DMS 273 treated with DMSO at 0.1 percent for 48 hours (cell line): ENCODE measurements at places on chromosomes 1 and 21.
A peak's percentile ranks its signal among the peaks of the same experiment; 100 is the strongest.

DNA sequence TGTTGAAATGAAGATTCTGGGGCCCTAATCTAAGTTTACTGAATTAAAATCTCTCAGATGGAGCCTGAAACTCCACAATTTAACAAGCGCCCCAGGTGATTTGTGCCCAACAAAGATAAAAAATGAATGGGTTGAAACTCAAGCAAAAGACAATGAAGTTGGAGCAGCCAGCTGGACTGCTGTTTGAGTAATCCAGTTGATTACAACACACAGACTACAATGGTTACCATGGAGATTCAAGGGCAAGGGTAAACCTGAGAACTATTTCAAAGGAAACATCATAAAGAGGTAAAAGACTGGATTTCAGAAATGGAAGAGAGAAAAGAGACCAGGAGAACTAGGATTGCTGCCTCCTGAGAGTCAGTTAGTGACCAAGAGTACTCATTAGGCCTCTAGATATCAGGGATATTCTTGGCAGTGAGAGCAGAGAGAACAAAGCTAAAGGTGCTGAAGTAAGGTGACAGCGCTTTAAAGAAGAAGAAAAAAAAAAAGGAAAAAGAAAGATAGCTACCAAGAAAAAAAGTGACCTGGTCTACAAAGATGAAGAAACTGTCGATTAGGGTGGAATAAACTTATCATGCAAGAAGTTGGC is 44.5 kb downstream of the LRRC53 start:
- DNase-seq, result no peak

DNA sequence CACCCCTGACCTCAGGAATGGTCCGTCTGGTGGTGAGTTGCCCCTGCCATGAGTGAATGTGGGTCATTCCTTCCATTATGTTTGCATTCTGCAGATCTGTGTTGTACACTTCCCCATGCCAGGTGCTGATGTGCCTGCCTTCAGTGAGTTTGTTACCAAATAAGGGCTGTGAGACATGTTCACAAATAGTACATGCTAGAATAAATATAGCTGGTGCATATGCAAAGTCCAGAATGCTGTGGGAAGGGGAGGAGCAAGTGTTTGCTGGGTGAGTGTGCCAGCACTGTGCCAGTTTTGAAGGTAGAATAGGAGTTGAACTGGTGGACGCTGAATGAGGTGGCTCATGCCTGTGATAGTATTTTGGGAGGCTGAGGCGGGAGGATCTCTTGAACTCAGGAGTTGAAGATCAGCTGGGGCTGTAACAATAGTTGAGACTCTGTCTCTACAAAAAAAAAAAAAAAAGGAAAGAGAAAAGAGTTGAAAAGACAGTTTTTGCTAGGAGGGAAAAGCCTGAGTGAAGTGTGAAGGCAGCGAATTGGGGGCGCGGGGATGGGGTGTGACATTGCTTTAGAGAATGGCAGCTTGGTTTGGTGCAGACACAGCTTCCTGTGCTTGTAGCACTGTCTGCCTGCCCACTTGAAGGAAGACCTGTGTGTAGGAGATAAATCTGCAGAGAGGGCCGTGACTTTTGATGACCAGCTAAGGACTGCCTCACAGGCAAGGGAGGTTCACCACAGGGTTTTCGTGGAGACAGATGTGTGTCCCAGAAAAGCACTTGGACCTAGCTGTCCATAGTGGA is 61.1 kb downstream of the LGR6 start:
- DNase-seq, result no peak

DNA sequence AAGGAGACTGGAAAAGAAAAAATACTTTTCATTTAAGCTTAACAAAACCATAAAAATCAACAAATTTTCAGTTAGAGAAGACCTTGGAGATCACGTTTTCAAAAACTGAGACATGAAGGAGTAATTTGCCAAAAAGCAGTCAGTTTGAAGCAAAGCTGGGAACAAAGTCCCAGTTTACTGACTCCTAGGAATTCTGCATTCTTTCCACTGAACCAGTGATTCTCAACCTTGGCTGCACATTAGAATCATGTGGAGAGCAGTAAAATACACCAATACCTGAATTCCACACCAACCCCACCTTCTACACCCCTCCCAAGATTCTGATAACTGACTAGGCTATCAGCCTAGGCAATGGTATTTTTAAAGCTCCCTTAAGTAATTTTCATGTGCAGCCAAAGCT is 73.5 kb downstream of the PRPF38A start:
- DNase-seq, result no peak

DNA sequence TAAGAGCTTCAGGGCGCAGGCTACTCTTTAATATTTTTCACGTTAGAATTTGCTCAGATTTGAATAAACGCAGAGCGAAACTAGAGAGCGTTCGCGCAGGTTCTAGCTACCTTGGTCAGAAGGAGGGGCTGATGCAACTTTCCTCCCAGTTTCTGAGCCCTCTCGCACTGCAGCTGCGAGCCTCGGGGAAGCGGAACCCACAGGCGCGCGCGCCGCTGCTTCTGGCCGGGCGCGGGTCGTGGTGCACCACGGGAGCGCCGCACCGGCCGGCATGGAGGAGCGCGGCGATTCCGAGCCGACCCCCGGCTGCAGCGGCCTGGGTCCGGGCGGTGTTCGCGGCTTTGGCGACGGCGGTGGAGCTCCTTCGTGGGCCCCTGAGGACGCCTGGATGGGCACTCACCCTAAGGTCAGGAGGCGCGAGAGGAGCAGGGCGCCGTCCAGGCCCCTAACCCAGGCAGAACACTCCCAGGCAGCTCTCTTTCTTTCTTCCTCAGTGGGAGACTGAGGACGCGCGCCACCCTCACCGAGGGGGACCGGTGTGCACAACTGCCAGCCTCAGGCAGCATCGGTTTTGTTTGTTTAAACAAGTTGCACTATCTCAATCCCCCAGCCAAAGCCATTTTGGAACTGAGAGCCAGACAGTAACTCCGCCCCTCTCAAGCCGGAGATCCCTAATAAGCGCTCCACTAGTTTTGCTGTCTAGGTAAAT is at the start of gene TSEN15:
TSS of gene TSEN15 (plus strand) at position 246 of the 709 bp plus-strand sequence. CDS start at position 272, 26 bp downstream.
- DNase-seq, result peak; percentile 75

- no peak for DNase-seq
Measured at GRCh38 chr1:46466477-46467182, 23.0 kb upstream of the DMBX1 start.
